ENCODE measurements at places on chromosomes 4 and X. TPM values are rescaled to one million over a fixed set of nuclear protein-coding genes. Genes with fewer than 3 reads are reported as not detected.

SMIM43 gene
- total RNA-seq = not detected

CFAP99 gene
- not detected for total RNA-seq

SPATA4 gene
- not detected for total RNA-seq

LIMCH1 gene
- total RNA-seq = 241 TPM

STS gene
- 0.09 TPM for total RNA-seq

CSAG1 gene
- not detected for total RNA-seq

CD38 gene
- total RNA-seq = not detected

HTN3 gene
- not detected for total RNA-seq

ARHGEF38 gene
- not detected for total RNA-seq

PTPN13 gene
- 6.8 TPM for total RNA-seq

WAS gene
- total RNA-seq = not detected

PNCK gene
- not detected for total RNA-seq

PNMA5 gene
- not detected for total RNA-seq

DCK gene
- total RNA-seq = 25.8 TPM

LRAT gene
- total RNA-seq = 0.17 TPM

USP26 gene
- not detected for total RNA-seq

ACOX3 gene
- total RNA-seq = 7.3 TPM

SSX3 gene
- total RNA-seq = not detected

SUPT20HL1 gene
- total RNA-seq = not detected

SLITRK4 gene
- 2.3 TPM for total RNA-seq

Measured in Caki2 (cell line).